ENCODE measurements at places on chromosomes 5 and 9.

DNA sequence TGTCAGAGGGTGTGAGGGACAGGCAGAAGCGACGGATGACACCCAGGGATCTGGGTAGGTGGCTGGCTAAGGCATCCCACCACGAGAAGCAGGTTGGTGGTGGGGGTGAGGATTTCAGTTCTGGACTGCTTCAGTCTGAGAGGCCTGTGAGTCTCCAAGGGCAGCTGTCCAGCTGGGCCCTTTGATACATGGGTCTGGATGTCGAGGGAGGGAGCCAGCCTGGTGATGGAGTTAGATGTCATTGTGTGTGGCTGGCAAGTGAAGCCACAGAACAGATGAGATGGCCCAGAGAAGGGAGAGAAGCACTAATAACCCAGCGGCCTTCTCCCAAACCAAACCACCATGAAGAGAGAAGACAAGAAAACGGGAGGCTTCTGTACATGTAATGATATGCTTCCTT lies 11.1 kb downstream of the MED27 start:
- no peak for DNase-seq

GRCh38 chr5:6772886-6773285 lies 59.7 kb downstream of the TENT4A start:
- DNase-seq = no peak

DNA sequence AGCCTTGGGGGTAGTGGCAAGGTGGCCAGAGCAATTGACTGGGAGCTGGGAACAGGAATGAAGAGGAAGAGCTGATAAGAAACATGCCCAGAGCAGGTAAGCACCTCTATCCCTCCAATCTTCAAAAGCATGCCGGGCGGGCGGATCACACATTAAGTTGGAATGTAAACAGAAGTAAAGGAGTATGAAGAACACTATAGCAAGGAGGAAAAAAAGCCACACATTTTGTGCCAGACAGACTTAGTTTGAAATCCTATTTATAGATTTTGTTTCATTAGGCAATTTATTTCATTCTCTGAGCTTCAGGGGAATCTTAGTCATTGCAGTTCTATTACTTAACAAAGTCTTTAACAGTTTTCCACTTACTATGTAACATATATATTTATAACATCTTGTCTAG lies 173.9 kb upstream of the TNC start:
- no peak for DNase-seq

GRCh38 chr9:127979333-127980059 lies 1.3 kb downstream of the EEIG1 start:
- no peak for DNase-seq

DNA sequence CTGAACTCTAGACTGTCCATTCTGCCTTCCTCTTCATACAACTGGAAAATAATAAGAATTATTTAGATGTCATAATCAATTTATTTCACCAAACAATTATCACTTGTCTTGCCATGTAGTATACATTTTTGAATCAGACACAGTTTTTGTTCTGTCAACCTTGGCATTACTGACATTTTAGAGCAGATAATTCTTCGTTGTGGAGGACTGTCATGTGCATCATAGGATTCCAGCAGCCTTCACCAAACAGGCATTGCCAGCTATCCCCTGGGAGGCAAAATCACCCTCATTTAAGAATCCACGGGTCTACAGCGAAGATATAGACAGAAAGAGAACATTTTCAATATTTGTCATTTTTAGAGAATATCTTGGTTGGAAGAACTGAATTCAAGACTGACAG lies 293.9 kb downstream of the KDM4C start:
- no peak for DNase-seq

Data from CD4-positive, alpha-beta T cell treated with Interleukin-6 at 100 ng/mL for 8 hours (primary cell).